Kidney tubule cell (primary cell): ENCODE measurements at places on chromosomes 12 and 14.

- DNase-seq: peak; percentile 63
These were observed 3.7 kb upstream of the DENND5B start for GRCh38 chr12:31594681-31595080.

GRCh38 chr12:104697186-104697585, 240.4 kb downstream of the CHST11 start:
- no peak for DNase-seq

GRCh38 chr12:117498256-117498655, 136.8 kb upstream of the NOS1 start:
- DNase-seq: no peak

GRCh38 chr14:56331592-56332216, 213.5 kb downstream of the PELI2 start:
- no peak for DNase-seq

DNA sequence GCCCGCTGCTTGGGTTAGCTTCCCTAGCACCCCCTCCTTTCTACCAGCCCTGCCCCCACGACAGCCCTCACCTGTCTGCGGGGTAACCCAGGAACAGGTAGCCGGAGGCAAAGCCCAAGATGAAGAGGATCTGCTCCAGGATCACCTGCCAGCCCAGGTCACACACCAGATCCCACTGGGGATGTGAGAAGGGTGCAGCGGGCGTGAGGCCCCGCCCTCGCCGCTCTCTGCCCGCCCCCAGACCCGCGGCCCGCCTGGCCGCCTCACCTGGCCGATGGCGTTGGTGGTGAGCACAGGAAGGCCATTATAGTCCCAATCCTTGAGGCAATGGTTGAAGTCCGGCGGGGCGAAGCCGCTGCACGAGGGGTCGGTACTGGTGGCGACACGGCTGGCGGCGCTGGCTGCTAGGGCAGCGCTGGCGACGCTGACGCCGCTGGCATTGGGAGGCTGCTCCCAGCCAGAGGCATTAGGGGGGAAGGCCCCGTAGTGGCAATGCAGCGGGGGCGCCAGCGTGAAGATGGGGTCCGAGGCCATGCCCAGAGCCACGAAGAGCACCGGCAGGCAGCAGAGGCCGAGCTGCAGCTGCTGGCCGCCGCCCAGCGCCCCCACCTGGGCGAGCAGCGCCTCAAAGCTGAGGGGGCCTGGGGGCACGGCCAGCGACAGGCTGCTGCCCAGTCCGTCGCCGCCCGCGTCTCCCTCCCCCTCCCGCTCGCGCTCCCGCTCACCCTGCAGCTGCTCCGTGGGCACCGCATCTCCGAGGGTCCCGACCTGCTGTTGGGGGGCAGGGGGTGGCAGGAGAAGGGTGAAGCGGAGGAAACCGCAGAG, 794 bp downstream of the SLC22A17 start:
- DNase-seq: no peak

DNA sequence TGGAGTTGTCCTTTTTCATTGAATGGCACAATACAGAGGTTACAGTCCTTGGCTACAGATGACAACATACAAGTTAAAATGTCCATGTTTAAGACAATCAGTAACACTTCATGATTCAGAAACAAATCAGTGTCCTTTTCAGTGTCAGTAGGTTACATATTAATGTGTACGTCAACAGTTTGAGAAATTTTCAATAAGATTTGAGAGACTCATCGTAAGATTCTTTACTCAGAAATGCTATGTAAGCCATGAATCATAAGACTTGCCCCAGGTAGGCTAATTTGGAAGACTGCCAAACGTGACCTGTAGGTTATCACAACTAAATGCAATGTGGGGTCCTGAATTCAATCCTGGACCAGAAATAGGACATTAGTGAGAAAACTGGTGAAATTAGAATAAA, 3.5 kb downstream of the RDH12 start:
- DNase-seq: peak; percentile 86

DNA sequence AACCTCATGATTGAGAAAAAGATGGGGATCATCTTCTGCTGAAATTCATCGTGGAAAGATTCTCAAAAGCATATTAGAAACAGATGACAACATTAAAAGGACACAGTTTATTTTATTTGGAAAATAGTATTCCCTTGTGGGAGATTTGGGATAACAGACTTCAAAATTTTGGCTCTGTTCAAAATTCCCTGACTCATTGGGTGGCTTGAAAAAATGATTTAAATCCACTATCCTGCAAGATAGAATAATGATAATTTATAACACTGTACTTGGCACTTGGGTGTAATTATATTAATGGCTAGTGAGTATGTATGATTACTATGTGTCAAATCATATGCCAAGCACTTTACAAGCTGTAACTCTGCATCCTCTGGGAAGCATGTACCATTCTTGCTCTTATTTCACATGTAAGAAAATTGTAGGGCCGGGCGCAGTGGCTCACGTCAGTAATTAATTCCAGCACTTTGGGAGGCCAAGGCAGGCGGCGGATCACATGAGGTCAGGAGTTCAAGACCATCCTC, 128.8 kb downstream of the LMNTD1 start:
- DNase-seq: no peak

DNA sequence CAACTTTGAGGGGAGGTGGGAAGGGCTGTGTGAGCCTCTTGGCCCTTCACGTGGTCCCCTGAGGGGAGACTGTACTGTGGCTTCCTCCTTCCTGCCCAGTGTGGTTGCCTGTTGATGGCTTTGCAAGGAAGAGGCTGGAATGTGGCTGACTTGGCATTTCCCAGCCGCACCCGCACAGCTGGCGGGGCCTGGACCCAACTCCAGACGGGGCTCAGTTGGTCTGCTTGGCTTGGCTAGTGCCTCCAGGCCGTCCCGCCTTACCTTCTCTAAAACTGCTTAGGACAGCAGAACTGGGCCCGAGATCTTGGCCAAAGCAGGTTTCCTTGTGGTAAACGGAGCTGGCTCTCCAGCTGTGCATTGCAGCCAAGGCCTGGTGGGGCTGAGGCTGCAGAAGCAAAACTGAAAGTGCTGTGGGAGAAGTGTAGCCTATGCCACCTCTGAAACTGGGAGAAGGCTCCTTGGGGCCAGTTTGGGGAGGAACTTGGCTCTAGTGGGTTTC, 139.5 kb downstream of the SMOC1 start:
- peak; percentile 9 for DNase-seq

- DNase-seq: no peak
These were observed 428.1 kb downstream of the FLRT2 start for GRCh38 chr14:85958069-85958468.

GRCh38 chr12:119476951-119477350, 116.6 kb upstream of the TMEM233 start:
- no peak for DNase-seq

GRCh38 chr14:65239143-65239937, 137.0 kb upstream of the MAX start:
- DNase-seq: peak; percentile 71

- DNase-seq: no peak
These were observed 6.2 kb downstream of the RERG start for GRCh38 chr12:15214851-15215601.

DNA sequence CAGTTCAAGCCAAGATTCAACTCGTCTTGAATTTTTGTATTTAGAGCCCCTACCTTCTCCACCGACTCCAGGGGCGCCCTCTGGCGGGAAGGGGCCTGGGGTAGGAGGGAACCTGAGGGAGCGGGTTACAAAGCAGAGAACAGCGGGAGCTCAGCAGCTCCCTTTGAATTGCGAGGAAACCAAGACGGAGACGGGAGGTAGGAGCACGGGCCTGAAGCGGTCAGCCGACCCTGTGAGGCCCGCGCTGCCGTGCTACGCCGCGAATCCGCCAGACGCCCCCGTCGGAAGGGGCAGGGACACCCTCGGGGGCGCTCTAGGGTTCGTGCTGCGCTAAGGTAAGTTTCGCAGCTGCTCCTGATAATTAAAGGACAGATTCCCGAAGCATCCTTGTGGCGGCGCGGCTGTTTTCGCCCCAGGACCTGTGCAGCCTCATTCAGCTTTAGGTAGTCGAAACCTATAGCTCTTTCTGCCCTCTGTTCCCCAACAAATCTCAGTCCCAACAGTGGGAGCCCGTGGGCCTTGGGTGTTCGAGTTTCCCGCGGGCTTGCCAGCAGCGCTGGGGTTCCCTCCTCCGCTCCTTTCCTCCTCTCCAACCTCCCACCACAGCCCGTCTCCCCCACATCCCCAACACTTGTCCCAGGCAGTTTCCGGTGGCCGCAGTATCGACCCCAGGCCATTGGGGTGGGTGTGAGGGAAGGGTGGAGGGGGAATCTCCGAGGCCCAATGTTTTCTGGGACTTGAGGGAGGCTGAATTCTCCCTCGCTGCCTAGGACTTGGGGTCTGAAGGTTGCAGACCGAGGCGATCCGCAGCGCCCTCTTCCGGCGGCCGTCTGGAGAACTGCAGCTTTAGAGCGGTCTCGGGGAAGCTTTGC, 5.1 kb upstream of the NKX2-1 start:
- peak; percentile 62 for DNase-seq

DNA sequence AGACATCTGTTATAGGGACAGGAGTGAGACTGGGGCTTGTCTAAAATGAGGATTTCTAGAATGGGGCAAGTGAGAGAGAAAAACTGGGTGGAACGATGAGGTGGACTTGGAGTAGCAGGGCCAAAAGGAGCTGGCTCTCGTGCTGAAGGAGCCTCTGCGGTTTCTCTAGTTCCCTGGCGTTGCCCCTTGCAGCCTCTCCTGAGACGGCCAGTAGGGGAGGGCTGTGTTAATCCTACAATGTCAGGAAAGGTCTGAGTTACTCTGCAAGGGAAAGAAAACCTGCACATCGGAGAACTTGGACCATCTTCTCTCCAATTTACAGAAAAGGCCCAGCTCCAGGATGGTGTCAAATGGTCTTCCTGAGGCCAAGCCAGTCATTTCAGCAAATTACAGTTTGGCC, 963.8 kb upstream of the FLRT2 start:
- DNase-seq: no peak

DNA sequence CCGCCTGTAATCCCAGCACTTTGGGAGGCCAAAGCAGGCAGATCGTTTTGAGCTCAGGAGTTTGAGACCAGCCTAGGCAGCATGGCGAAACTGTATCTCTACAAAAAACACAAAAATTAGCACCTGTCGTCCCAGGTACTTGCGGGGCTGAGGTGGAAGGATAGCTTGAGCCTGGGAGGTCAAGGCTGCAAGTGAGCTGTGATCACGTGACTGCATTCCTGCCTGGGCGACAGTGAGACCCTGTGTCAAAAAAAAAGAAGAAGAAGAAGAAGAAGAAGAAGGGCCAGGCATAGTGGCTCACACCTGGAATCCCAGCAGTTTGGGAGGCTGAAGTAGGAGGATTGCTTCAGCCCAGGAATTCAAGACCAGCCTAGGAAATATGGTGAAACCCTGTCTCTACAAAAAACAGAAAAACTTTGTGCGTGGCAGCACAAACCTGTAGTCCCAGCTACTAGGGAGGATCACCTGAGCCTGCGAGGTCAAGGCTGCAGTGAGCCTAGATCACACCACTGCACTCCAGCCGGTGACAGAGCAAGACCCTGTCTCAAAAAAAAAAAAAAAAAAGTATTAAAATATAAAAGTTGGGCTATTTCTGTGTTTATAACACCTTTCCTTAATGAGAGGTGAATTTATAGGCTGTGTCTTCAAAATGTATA, 15.5 kb downstream of the RXYLT1 start:
- no peak for DNase-seq

DNA sequence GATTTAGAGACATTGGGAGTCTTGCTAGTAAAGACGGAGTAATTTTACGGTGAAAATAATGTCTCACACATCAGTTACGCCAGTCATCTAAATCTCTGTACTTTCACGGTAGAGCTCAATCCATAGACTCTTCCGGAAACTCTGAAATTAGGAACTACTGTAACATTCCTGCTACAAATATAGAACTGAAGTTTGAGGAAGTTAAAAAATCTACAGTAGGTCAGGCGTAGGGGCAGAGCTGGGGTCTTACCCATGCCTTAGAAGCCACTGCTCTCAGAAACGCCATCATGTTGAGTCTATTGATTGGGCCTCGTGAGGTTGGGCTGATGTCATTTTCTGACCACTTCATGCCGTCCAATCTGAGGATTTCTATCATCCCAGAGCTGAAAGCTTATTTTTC, 1029.8 kb upstream of the TMEM132C start:
- DNase-seq: no peak

GRCh38 chr14:74490486-74490885, 2.6 kb downstream of the NPC2 start:
- DNase-seq: no peak

DNA sequence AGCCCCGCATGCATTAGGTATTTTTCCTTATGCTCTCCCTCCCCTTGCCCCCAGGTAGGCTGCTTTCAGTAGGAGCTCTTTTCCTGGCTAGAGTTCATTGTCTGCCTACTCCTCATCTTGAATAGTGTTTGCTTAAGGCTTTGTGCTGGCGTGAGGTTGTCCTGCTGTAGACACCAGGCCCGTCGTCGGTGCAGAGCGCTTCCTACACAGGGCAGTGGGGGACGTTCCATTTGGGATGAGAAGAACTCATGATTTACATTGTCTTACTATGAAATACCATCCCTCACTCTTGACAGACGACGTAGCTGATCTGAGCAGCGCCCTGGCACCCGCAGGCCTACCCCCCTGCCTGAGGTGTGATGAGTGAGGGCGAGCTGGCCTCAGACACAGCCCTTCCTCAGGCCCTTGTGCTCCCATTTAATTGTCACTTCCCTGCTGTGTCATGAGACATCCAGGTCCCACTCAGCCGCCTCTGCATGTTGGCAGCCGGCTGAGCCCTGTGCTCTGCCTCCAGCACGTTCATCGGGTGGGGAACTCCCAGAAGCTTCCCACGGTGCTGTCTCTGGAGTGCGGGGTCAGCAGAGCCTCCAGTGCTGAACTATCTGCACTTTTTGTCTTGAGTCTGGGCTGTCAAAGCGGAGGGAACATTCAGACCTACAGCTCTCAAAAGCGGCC, 76.0 kb downstream of the WDR20 start:
- peak; percentile 29 for DNase-seq

- no peak for DNase-seq
These were observed 82.4 kb downstream of the SCAF11 start for GRCh38 chr12:45907955-45908354.

DNA sequence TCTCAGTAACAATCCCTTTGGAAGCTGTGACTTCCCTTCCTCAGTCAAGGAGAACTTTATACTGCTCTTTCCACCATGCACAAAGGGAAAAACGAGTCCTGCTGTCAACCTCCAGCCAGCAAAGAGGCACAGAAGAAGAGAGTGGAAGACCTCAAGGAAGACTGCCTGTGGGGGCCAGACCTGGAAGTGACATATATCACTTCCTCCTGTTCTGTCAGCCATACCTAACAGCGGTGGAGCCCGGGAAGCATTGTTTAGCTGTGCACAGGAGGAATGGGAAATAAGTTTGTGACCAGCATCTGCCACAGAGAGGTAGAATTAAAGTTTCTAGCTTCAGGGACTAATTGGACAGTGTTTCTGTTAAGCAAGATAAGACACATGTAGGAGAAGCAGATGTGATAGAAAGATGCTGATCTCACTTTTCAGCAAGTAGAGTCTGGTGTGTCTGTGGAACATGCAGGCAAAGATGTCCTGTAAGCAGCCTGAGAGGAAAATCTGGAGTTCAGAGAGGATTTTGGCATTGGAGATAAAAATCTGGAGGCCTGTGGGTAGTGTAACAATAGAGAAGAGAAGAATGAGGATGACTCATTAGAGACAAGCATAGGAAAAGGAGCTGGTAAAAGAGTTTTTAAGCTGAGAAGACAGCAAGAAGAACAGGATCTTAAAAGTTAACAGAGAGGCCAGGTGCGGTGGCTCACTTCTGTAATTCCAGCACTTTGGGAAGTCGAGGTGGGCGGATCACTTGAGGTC, 141.6 kb upstream of the CPSF6 start:
- peak; percentile 10 for DNase-seq
